ENCODE measurements at places on chromosomes 2 and 18.

DNA sequence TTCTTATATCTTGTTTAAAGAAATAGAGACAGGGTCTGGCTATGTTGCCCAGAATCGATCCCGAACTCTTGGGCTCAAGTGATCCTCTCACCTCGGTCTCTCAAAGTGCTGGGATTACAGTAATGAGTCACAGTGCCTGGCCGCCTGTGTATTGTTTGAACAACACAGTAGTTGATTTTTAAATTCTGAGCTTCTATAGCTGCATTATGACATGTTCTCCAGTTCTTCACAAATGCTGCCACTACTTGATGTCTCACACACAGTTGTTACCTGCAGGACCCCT is 7.7 kb upstream of the RHOB start:
- H3K27me3 ChIP-seq = no peaks in the 10 kb centered on the region
- no peak overlapping the region for H3K4me3 ChIP-seq
- no peaks in the 10 kb centered on the region for H3K36me3 ChIP-seq
- DNase-seq = no peak
- H3K4me1 ChIP-seq = peaks cover 3% of the 10 kb centered on the region

DNA sequence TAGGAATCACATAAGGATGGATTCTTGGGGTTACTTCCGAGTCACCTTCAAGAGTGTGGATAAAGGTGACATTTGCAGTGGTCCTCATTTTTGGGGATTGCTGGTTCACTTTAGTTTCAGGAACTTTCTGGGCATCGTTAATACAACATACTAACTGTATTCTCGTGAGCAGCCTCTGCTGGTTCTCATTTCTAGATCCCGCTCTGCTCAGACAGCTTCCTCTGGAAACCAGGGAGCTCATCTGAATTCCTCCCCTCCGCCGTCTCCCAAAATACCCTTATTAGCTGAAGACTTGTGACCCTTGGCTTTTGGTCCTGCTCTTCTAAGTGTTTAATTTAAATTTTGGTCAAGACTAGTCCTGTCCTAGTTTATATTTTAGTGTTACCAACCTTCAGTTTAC is 64.5 kb downstream of the ZNF532 start:
- H3K4me3 ChIP-seq = no peak overlapping the region
- H3K36me3 ChIP-seq = no peaks in the 10 kb centered on the region
- H3K27ac ChIP-seq = no peak overlapping the region
- no peaks in the 10 kb centered on the region for H3K27me3 ChIP-seq

DNA sequence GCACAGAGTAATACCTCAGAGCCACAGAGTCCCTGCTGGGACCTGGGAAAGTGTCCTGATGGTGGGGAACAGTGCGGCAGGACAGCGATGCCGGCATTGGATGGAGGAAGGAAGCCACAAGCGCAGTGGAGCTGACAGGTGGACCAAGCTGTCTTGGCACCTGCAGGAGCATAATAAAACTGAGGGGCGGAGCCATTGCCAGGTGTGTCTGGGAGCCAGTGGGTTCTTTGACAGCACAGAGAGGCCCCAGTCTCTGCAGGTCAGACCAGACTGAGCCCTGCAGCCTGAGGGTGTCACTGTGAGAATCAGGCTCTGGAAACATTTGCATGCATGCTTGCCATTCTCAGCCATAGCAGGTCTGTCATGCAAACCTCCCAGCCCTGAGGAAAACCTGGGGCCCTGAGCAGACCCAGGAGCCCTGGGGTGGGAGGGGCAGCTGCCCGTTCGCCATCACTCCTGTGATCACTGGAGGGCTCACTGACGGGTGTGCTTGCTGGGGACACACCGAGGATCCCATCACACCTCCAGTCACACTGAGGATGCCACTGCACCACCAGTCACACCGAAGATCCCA is 210.5 kb upstream of the HDAC4 start:
- no peak overlapping the region for H3K4me3 ChIP-seq
- H3K36me3 ChIP-seq = no peaks in the 10 kb centered on the region
- H3K27me3 ChIP-seq = no peaks in the 10 kb centered on the region

DNA sequence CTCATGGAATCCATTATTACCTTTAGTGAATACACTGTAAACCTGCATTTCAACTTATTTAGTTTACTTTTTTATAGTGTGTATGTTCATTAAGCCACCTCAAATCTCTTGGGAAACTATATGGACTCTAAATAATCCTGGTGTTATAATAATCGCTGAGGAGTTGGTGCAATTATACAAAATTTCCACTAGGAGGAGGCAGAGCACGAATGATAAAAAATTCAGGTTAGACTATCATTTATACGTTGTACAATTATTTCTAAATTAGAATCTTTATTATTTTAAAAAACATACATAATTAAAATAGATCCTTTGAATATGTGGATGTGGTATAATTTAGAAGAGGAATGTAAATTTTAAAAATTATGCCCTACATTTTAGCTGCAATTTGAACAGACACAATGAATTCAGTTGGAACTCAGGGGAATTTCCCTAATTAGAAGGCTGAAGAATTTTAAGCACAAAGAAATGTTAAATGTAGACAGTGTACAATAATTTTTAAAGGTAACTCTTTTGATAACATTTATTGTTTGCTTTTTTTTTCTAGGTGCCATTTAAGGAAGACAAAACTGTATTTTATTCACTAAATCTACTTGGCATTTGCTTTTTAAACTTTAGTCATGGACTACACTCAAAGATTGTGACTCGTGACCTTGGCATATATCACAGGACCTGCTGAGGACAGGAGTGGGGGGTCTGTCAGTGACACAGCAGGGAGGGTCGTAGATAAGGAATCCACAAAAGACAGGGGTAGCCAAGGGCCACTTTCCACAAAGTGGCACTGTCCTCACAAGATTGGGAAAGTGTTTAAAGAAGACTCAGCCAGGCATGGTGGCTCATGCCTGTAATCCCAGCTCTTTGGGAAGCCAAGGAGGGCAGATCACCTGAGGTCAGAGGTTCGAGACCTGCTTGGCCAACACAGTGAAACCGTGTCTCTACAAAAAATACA is 45.5 kb downstream of the RAB12 start:
- no peak overlapping the region for H3K4me3 ChIP-seq
- H3K4me1 ChIP-seq = peaks cover 2% of the 10 kb centered on the region

DNA sequence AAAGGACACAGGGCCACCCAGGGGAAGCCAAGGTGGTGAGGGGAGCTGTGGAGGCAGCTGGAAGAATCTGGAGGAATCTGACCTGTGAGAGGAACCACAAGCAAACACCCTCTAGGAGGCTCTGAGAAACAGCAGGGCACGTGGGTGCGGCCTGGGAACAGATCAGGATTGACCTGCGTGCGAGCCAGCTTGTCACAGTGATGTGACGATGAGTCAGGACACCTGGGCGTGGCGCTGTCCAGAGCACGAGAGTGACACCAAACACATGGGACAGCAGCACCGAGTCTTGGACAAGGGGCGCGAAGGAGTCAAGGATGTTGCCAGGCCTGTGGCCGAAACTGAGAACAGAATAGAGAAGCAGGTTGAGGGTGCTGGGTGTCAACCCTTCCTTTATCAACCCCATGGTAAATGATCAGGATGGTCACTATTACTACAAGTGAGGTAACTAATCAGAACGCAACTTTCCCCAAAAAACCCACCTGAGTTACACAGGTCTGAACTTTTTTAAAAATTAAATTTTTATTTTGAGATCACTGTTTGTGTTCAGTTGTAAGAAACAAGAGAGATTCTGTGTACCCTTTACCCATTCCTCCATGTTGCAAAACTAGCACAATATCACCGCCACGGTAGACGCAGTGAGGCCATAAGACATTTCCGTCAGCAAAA is 637 bp upstream of the SFT2D3 start:
- H3K4me3 ChIP-seq = peak overlapping the region; percentile 85
- peaks cover 3% of the 10 kb centered on the region for H3K4me1 ChIP-seq
- peak; percentile 34 for DNase-seq

DNA sequence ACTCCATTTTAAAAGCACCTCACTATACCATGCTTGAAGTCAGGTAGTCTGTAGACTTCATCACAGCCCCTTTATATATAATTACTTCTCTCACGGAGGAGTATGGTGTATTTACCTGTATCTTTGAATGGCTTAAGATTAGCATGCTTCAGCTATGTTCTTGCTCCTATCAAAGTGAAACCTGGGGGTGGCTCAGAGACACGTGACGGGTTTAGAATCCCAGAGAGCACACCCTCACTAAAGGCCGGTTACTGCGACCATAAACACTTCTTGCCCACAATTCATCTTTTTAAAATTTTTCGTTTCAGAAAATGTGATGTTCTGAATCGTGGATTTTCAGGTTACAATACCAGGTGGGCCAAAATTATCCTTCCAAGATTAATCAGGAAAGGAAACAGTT is 3.6 kb downstream of the IAH1 start:
- H3K4me3 ChIP-seq = no peak overlapping the region
- DNase-seq = no peak
- H3K36me3 ChIP-seq = no peaks in the 10 kb centered on the region
- H3K4me1 ChIP-seq = peaks cover 4% of the 10 kb centered on the region
- H3K27ac ChIP-seq = no peak overlapping the region
- H3K27me3 ChIP-seq = no peaks in the 10 kb centered on the region

- no peak overlapping the region for H3K4me3 ChIP-seq
- no peaks in the 10 kb centered on the region for H3K36me3 ChIP-seq
- H3K27me3 ChIP-seq = no peaks in the 10 kb centered on the region
- no peak overlapping the region for H3K27ac ChIP-seq
- DNase-seq = no peak
Observed at GRCh38 chr2:240857039-240858008, 11.3 kb upstream of the AGXT start.

DNA sequence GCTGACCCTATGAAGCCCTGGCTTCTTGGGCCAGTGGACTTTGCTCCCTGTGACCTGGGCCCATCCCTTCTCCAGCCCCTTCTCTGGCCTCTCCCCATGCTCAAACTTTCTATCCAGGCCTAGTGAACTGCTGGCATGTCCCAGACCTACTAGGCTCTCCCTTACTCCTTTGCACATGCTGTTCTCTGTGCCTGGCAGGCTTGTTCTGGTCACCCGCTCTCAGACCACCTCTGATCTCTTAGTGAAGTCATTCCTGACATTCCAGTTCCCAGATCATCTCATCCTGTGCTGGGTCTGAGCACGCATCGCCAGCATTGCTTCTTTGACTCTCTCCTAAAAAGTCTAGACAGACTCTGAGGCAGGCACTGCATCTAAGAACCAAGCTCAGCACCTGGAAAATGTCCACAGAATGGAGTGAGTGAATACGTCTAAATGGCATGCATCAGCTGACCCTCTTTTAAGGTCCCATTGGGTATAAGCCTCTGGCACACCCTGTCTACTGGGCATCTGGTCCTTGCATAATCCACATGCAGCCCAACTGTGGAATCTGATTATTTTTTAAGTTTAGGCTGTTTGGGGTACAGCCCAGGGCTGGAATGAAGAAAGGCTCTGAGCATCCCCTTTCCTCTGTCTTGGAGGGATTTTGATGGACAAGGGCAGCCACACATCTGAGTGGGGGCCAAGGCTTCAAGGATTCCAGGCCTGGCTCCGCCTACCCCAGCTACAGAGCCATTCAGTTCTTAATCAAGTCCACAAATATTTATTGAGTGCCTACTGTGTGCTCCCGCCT is 130.6 kb upstream of the HAAO start:
- no peaks in the 10 kb centered on the region for H3K27me3 ChIP-seq
- H3K4me3 ChIP-seq = no peak overlapping the region
- H3K36me3 ChIP-seq = no peaks in the 10 kb centered on the region
- peaks cover 61% of the 10 kb centered on the region for H3K4me1 ChIP-seq

GRCh38 chr2:173044686-173045085 is 31.0 kb upstream of the MAP3K20 start:
- DNase-seq = no peak
- H3K4me3 ChIP-seq = no peak overlapping the region
- H3K36me3 ChIP-seq = no peaks in the 10 kb centered on the region

DNA sequence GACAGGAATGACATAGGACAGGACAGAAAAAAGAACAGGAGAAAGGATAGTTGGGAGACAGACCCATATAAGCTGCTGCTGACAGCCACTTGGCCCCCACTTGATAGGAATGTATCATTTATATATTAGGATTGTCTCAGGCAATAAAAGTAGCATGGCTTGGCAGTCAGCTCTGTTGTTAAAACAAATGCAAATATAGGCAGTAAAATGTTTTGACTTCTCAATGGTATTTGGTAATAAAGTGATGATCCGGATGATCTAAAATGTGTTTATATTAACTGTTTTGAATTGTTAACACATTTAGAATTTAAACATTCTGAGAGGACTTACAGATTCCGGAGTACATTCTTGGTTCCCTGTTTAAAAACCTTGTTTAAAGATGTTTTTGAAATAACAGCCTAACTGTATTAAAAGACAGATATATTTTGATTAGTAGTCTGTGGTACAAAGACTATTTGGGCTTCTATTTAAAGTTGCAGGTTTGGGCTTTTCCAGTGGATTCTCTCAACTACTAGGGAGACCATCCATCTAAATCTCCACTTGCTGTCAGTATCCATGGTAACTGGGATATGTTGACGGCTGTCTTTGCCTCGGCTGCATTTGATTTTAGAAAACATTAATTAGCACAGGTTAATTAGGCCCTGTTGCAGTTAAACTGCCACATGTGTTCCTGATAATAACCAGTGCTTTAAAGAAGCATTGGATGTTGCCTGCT is 147.6 kb downstream of the ESCO1 start:
- peaks cover 1% of the 10 kb centered on the region for H3K4me1 ChIP-seq
- no peak for DNase-seq
- no peak overlapping the region for H3K27ac ChIP-seq

DNA sequence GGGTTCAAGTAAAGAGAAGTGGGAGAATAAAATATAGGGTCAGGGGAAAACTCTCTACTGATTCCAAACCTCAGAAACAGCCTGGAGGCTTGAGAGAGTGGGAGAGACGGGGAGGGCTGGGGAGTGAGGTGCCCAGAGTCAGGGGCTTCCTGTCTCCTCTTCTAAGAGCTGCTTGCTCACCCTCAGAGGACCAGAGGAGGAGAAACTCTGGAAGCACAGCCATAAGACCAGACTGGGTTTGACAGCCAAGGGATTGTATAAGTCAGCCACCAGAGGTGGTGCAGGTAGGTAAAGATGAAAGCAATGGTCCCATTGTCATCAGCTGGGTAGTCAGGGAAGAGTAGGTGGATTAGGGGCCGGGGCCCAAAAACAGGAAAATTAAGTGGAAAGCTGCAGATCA is 259.4 kb downstream of the TNS1 start:
- H3K36me3 ChIP-seq = no peaks in the 10 kb centered on the region
- no peak overlapping the region for H3K4me3 ChIP-seq
- H3K27me3 ChIP-seq = no peaks in the 10 kb centered on the region
- DNase-seq = no peak

GRCh38 chr2:236169741-236170589 is 1.8 kb upstream of the GBX2 start:
- no peak overlapping the region for H3K4me3 ChIP-seq
- no peak overlapping the region for H3K27ac ChIP-seq
- H3K36me3 ChIP-seq = no peaks in the 10 kb centered on the region
- peaks cover 8% of the 10 kb centered on the region for H3K4me1 ChIP-seq
- peaks cover 5% of the 10 kb centered on the region for H3K27me3 ChIP-seq

- H3K27me3 ChIP-seq = no peaks in the 10 kb centered on the region
- no peak overlapping the region for H3K4me3 ChIP-seq
- H3K36me3 ChIP-seq = no peaks in the 10 kb centered on the region
- no peak overlapping the region for H3K27ac ChIP-seq
- DNase-seq = no peak
- peaks cover 14% of the 10 kb centered on the region for H3K4me1 ChIP-seq
Observed at GRCh38 chr2:159140070-159140769, 146.3 kb downstream of the WDSUB1 start.

- DNase-seq = no peak
- H3K4me1 ChIP-seq = peaks cover 2% of the 10 kb centered on the region
- no peak overlapping the region for H3K27ac ChIP-seq
- H3K36me3 ChIP-seq = no peaks in the 10 kb centered on the region
Observed at GRCh38 chr2:217095511-217096205, 235.8 kb upstream of the TNP1 start.

- no peaks in the 10 kb centered on the region for H3K27me3 ChIP-seq
- H3K4me3 ChIP-seq = no peak overlapping the region
- H3K27ac ChIP-seq = no peak overlapping the region
- no peaks in the 10 kb centered on the region for H3K4me1 ChIP-seq
- H3K36me3 ChIP-seq = no peaks in the 10 kb centered on the region
Observed at GRCh38 chr2:128215897-128216642, 102.6 kb downstream of the HS6ST1 start.

Data from ovary (tissue), 10 donors.